ENCODE measurements at places on chromosomes 12 and 14.

DNA sequence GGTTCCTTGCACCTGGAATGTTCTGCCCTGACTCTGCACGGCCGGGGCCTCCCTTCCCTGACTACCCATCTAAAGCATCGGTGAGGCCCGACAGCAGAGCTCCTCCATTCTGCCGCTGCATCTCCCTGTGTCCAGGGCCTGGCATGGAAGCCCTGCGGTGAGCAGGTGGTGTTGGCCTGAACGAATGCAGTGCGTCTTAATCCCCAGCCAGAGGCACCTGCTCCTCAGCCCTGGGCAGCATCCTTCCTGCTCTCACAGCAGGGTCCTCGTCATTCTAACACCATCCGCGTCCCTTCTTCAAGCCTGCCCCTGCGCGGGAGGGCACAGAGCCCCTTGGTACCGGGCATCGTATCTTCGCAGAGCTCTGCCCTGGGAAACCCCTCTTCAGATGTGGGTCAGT lies 15.4 kb downstream of the BEGAIN start:
- DNase-seq = no peak

DNA sequence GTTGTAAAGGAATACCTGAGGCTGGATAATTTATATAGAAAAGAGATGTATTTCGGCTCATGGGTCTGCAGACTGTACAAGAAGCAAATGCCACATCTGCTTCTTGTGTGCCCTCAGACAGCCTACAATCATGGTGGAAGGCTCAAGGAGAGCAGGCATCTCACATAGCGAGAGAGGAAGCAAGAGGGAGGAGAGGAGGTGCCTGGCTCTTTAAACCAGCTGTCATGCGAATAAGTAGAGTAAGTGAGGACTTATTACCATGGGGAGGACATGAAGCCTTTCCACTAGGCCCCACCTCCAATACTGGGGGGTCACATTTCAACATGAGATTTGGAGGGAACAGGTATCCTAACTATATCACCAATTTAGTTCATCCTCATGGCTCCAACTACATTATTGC lies 118.7 kb downstream of the ACSS3 start:
- no peak for DNase-seq

DNA sequence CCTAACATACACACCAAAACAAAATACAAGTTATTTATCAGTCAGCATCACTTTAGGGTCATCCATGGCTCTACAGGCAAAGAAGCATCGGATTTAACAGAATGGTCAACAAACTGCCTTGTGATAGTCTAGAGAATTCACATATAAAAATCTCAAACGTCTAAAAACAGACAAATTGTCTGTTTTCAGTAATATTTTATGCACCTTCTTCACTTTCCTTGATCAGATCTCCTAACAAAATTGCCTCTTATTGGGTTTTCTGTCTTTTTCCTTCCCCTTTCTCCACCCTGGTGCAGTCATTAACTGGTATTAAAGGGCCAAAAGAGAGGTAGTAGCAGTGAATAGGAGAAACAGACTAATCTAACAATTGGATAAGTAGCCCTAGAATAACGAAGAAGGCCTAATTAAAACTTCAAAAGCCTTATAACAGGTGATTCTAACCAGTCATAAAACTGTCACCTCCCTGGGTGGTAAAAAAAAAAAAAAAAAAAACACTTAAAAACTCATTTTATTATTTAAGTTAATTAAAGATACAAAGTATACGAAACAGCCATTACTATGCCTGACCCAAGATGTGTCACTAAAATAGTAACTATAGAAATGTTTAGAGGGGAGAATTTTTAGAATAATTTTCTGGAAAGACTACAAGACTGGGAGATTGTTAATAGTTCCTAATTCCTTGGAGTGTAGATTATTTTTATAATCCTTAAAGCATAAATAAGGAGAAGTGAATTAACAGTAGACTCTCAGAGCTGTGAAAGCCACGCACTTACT lies 1.5 kb downstream of the KIF21A start:
- DNase-seq = no peak

GRCh38 chr14:49506650-49507049 lies 79.5 kb downstream of the RPS29 start:
- no peak for DNase-seq

- DNase-seq = no peak
Observed at GRCh38 chr12:3795492-3796133, 42.7 kb upstream of the CRACR2A start.

DNA sequence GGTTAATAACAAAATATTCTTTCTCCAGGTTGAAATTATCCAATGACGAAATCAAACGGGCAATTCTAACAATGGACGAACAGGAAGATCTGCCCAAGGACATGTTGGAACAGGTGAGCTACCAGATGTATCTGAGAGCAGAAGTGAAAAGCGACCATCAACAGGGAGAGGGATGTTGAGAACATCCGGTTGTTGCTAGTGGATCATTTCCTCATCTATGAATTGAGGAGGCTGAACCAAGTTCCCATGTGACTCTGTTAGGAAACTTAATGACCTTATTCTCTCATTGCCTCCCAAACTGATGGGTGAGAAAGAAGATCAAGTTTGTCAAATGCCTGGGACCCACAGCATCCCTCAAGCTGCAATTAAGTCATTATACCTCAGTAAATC lies 117.7 kb downstream of the GPR135 start:
- DNase-seq = no peak

GRCh38 chr12:11746024-11746771 lies 96.7 kb downstream of the ETV6 start:
- peak; percentile 38 for DNase-seq

GRCh38 chr12:53201177-53201541 lies 5.9 kb downstream of the ITGB7 start:
- DNase-seq = peak; percentile 61

All from mesenchymal stem cell (in vitro differentiated cells and primary cell).